Endothelial cell of umbilical vein (primary cell): ENCODE measurements at places on chromosomes 3 and 15. TPM values are rescaled to one million over a fixed set of nuclear protein-coding genes. Genes with fewer than 3 reads are reported as not detected.

KBTBD13 gene
- total RNA-seq, result not detected in 2 replicates

ACAD11 gene
- 9.6 and 15.2 TPM in 2 replicates for total RNA-seq

MAGEL2 gene
- total RNA-seq, result not detected in 2 replicates

TGFBR2 gene
- total RNA-seq, result 250 and 259 TPM in 2 replicates

AADACL2 gene
- not detected in 2 replicates for total RNA-seq
